Activated gamma-delta T cell (primary cell): ENCODE measurements at places on chromosomes 7 and 10.

DNA sequence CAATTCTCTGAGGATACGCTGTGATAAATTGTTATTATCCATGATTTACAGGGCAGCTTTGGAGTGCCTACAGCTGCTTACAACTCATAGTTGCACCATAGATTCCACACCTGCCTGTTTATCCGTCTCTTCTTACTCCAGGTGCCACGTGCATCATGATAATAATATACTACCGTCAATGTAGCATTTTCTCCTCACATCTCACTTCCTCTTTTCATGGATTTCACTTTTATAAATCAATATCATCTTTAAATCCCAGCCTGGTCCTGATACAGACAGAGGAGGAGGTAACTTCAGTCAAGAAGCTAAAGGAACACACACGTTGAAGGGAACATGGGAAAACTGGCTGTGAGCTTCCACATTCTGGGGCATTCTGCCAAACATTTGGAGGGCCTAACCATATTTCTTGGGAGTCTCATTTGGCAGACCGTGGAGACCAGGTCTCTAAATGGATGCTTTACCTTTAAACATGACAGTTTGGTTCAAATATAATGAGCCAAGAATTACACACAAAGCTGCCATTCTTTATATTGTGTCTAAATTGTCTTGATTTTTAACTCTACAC, 2.4 kb downstream of the CH25H start:
- DNase-seq, result no peak

GRCh38 chr10:47456794-47457527, 27.0 kb downstream of the ANXA8 start:
- no peak for DNase-seq

DNA sequence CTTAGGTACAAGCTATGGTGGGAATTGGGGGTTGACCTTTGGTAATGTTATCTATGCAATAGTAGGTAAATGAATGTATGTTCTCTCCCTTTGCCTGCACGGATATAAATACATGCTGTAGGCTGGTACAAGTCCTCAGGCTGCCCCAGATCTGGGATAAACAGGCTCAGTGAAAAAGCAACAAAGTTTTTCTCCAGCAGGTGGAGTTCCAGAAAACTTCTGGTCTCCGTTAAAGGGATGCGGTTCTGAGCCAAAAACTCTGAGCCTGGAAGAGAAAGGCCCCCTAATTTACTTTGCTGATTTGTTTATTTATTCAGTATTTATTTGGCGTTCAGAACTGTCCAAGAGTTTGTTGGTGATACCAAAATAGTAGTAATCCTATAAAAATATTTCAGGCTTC, 204.7 kb downstream of the ADRA2A start:
- no peak for DNase-seq

DNA sequence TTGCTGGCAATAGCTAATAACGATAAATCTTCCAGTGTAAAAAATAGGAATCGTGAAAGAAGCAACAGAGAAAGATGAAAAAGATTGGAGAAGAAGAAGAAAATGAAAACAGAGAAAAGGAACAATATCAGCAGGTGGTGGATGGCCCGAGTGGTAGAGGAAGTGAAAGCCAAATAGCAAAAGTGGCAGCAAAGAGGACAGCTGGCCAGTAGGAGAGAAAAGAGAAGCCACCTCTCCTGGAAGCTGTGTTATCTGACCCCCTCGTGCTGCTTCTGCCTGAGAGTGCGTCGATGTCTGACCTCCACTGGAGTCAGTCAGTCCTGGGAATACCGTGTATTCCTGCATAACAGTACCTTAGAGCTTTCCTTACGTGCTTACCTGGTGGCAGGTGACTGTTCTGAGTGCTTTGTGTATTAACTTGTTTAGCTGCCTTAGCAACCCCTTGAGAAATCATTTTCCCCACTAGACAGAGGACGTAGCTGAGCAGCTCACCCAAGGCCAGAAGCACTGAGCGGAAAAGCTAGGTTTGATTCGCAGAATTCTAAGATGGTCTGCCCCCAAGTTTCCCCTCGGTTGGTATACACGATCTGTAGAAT, 88.3 kb downstream of the CHN2 start:
- no peak for DNase-seq

GRCh38 chr7:43768887-43769272, 10.4 kb downstream of the BLVRA start:
- no peak for DNase-seq
